ENCODE measurements at places on chromosomes 5 and 9.

GRCh38 chr5:170444969-170445505 lies 55.9 kb upstream of the KCNMB1 start:
- DNase-seq: no peak

GRCh38 chr9:73135394-73135793 lies 16.3 kb upstream of the ANXA1 start:
- DNase-seq: no peak

- no peak for DNase-seq
Measured at GRCh38 chr5:131754363-131754762, 42.5 kb downstream of the FNIP1 start.

GRCh38 chr5:42811591-42812446 lies at the start of gene SELENOP:
TSS of gene SELENOP (minus strand) at chr5:42811892. CDS start at chr5:42808353, 3,539 bp downstream.
- DNase-seq: no peak

- DNase-seq: no peak
Measured at GRCh38 chr5:91302958-91303357, 80.2 kb downstream of the ARRDC3 start.

- DNase-seq: no peak
Measured at GRCh38 chr9:99162759-99163364, 57.9 kb downstream of the TGFBR1 start.

DNA sequence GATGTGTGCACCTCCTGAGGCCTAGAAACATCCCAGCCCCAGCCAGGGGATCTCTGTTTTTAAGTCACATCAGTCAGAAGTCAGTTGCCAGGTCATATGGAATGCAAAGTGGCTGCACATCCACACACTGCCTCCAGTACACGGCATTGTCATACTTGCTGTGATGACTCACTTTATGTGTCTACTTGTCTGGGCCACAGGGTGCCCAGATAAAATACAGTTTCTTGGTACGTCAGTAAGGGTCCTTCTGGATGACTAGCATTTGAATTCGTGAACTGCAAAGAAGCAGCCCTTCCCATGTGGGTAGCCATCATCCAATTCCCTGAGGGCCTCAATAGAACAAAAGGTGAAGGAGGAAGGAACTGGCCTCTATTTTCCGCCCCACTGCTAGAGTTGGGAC lies 27.7 kb downstream of the AUH start:
- no peak for DNase-seq

- no peak for DNase-seq
Measured at GRCh38 chr9:114180696-114181606, 25.6 kb downstream of the COL27A1 start.

DNA sequence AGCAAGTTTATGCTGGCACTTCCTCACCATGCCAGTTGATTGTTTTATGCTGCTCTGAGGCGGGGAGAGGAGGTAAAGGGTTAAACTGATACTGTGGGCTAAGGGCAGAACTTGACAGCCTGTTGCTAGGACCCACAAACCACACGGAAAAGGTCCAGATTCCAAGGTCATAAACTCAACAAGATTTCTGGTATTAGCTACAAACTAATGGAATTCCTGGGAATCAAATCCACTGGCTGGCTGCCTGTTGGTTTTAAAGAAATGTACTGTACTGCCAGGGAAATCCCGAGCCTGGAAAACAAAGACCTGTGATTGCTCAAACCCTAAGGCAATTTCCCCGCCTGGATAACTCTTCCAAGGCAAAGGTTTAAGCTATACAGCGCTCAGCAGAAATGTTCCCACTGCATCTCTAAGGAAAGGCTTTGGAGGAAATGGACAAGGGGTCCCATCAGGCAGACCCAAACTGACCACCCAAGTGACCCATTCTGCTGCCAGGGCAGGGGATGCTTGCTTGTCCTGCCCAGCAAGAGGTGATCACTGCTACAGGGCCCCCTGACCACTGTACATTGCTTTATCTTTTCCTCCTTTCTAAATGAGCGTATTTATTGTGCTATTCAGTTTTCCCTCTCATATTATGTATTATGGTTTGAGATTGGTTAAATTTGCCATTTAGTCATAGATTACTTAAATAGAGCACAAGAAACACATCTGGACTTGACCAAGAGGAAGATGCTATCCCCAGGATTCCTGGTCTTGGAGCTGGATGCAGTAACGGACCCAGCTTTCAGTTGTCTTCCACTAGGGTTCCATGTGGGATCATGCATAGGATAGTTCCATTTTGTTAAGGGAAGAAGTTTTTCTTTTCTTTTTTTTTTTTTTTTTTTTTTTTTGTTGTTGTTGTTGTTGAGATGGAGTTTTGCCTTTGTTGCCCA lies 124.3 kb downstream of the SUSD1 start:
- DNase-seq: peak; percentile 74

DNA sequence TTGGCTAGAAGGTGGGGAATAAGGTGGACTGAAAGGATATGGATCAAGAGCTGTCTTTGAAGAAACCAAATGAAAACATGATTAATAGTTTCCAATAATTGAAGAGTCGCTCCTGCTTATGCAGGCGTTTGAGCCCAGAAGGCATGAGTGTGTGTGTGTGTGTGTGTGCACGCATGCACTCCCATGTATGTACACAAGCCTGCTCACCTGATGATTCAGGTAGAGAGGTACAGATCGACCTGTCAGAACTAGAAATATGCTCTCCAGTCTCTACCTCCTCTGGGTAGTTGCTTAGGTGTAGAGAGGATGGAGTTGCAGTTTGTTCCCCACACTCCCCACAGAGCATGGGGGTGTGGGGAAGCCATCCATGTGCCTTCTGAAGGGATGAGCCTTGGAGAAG lies 1.1 kb upstream of the FGF1 start:
- DNase-seq: no peak

Measured in left forelimb (tissue), 1 donor.